Ammon's horn (tissue), 1 donor: ENCODE measurements at places on chromosomes 3 and 15.

DNA sequence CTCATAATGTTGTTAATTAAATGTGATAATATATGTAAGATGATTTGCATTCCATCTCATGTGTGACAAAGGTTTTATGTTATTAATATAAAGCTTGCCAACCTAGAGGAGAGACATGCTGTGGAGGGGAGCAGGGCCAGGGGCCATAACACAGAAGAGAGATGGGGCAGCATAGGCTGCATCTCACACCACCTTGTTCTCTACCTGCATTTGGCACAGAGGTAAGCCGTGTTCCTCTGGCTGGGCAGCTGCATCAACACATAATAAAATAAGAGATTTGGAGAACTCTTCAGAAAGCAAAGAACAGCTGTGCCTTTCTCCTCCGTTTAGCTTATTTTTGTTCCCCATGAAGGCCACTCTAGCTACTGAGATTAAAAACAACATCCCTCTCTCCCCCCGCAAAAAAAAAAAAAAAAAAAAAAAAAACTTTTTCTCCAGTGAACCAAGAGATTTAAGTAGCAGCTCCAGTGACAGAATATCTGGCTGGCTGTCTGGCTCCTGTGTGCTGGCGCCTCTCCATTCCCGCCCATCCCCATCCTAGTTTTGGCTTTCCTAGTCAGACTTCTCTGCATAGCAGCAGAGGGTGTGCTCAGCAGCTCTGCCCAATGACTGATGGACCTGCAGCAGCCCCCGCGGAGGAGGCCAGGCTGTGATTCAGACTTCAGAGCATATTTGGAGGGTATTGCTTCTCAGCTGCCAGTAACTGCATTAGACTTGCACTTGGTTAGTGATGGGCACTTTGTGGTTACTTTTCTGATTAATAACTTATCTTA lies 52.2 kb upstream of the STXBP5L start:
- DNase-seq, result peak; percentile 83

- no peak for DNase-seq
Measured at GRCh38 chr3:8254489-8254888, 247.1 kb upstream of the LMCD1 start.

DNA sequence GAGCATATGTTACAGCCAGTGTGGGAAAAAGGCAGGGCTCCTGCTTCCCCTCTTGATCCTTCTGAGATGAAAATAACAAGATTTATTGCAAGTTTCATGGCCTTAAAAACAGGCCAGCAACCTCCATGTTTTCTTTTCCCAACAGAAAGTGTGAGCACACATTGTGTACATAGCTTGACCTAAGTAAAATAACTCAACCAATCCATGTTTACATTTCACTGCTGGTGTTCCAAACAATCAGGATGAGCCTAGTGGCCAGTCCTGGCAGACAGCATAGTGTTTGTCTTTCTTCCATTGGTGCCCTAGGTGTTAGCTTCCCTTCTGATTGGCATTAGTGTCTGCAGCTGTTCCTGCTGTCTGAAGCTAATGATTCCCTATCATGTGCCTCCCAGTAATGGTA lies 847.7 kb downstream of the EPHA3 start:
- DNase-seq, result no peak

DNA sequence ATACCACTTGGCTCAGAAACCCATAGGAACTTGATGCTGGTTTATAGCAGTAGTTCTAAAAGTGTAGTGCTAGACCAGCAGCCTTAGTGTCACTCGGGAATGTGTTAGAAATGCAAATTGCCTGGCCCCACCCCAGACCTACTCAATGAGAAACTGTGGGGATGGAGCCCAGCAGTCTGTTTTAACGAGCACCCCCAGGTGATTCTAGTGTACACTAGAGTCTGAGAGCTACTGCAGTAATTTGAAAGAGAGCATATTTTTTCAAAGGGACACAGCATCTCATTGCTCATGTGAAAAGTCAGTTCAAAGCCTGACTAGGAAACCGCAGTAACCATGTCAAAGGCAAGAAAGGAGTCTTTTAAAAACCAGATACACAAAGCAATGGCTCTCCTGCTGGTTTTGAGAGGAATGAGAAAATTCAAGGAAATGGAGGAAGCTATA lies 313.4 kb downstream of the SQOR start:
- no peak for DNase-seq

DNA sequence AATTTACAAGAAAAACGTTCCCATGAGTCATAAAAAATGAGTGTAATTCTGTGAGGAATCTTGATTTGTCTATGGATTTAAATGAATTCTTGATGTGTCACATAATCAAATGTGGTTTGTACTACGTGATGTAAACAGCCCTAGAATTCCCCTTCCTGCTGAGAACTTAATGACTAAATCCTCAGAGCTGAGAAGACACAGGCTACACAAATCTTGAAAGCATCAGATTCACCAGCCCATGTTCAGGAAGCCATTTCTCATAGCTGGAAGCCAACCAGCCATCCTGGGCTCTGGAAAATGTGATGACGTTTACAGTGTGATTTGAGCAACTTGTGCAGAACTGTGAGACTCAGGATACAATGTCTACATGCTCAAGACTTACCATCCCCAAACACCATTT lies 193.7 kb upstream of the MME start:
- no peak for DNase-seq
